ENCODE measurements at places on chromosomes 2 and 18.
A peak's percentile ranks its signal among the peaks of the same experiment; 100 is the strongest.

- no peak for DNase-seq
These were observed 1145.7 kb upstream of the NXPH2 start for GRCh38 chr2:139925903-139926302.

DNA sequence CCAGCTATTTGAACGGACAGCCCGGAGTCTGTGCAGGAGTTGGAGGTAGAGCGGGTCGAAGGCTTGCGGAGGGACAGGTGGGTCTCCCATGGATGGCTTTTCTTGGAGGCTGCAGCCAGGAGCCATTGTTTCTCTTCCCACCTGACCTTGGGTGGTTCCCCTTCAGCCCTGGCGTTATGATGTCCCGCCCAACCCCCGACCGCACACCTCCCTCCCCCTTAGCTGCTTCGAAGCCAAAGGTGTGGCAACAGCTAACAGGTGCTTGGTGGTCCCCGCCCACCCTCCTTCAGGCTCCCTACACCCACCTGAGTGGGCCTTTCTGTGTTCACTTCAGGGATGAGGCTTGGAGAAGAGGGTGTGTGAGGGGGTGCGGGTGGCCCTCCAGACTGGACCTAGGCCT, 62.7 kb downstream of the HPCAL1 start:
- no peak for DNase-seq

DNA sequence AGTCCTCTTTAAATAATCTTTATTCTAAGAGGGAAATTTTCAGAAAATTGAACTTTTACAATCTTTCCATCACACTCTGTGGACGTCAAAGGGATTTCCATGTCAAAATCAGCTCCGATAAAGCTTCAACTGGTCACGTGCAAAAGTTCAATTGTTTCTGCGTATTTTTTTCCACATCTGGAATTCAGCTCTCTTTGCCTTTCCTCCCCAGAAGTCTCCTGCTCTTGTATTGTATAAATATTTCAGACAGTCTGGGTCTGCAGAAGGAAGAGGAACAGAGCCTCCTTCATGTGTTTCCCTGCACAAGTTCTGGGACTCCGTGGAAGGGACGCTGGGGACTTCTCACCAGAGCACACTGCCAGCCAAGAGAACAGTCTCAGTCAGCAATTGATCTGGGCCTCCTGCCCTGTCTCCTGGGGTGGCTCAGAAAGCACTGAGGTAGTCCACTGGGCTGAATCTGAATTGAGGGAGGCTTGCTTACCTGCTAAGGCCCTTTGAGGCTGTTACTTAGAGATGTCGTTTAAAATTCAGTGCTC, 251.5 kb downstream of the TFCP2L1 start:
- no peak for DNase-seq

- no peak for DNase-seq
These were observed 74.8 kb upstream of the SOX11 start for GRCh38 chr2:5617358-5617757.

GRCh38 chr2:55161295-55162210, 70.5 kb downstream of the CLHC1 start:
- no peak for DNase-seq

DNA sequence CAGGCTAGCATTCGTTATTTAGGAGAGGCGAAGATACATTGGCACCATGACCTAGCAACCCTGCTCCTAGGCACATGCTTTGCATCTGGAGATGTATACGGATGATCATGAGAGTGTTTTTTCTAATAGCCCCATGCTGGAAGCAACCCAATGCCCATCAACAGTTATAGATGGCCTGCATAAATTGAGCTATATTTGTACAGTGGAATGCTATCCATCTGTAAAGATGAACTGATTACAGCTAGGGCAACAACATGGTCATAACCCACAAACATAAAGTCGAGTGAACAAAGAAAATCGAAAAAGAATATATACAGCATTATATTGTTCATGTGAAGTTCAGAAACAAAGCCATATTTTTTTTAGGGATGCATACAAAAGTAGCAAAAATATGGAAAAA, 20.6 kb upstream of the CHRNA1 start:
- DNase-seq = no peak

DNA sequence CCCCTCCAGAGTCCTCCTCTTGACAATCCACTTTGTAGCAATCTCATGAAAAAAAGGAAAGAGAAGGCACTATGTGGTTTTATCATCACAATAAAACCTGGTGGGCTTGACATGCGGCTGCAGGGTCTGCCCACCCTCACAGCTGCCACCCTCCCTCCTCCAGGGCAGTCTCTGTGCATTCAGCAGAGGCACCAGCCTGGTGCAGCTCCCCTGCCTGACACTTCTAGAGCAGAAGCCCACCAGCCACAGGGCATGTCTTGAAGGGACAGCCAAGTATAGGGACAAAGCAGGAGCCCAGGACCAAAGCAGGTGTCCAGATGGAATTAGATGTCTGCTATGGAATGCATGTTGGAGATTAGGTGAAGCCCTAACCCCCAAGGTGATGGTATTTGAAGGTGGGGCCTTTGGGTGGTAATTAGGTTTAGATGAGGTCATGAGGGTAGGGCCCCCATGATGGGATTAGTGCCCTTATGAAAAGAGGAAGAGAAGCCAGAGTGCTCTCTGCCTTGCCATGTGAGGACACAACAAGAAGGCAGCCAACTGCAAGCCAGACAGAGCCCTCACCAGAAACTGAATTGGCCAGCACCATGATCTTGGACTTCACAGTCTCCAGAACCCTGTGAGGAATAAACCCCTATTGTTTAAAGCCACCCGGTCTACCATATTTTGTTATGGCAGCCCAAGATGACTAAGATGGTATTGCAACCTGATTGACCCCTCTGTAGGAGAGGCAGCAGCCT, 86.9 kb downstream of the MCFD2 start:
- DNase-seq = no peak

DNA sequence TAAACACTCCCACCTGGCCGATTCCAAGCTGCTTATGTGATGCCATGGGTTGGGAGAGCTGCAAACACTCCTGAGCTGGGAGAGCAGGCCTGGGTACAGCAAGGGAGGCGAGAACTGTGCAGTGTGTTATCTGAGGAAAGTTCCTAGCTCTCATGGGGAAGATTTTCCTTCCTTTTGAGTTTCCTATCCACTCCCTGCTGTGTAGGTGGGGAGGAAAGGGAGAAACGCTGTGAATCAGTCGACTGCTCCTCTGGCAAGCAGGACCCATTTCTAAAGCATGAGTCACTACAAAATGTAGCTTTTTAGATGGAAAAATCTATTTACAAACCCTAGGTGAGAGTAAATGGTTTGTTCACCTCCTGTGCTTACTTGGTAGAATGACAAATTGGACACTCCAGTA, 80.4 kb downstream of the SH3RF3 start:
- DNase-seq = peak; percentile 37

DNA sequence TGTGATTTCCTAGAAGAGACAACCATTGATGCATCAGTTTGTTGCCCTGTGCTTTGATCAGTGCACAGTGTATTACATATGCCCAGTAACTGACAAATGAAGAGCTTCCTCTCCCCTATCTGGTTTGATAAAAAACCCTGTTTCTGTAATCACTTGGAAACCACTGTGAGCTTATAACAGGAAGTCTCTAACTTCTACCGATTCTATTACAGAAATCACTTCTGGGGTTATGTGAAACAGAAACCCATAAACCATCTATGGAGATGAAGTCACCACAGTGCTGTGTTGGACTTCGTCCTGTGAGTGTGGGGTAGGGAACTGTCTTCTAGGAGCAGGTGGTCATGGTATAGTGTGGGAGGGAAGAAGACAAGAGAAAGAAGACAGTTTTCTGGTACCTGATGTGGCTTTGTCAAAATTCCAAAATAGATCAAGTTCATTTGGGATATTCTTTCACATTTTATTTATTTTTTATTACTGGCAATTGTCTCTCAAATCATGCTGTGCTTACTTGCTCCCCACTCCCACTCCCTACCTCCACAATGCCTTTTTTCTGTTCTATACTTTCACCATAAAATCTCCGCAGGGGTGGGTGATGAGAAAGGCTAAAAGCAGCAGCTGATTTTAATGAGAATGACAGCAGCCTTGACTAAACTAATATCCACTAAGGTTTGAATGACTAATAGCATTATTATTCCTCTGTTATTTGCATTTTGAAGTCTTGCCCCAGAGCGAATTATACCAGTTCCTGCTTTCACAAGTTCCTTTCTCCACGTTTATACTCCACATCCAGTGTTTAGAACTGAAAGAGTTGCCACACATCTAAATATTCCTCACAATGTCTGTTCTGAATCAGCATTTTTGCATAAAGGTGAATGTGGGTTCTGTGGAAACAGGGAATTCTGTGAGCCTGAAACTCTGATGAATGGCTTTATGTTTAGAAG, 41.7 kb upstream of the RND3 start:
- peak; percentile 66 for DNase-seq

GRCh38 chr2:110678457-110679336, 834 bp upstream of the BUB1 start:
- no peak for DNase-seq

DNA sequence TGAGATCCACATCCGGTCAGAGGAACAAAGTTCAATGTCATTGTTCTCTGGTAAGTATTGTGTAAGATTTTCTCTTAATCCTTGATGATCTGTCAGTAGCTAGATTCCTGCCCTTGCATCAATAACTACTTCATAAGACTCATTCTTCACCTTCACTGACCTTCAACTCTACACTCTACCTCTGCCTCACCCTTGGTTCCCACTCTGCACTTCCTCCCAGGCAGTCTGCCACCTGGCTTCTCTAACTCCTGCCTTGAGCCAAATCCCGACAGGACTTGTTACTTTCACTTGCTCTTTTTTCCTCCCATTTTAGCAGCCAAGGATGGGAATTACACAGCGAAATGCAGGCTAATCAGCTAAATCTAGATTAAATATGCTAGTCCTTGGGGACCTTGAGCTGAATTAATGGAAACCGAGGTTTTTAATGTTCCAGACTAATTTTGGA, 190.7 kb downstream of the DLGAP1 start:
- DNase-seq = no peak

DNA sequence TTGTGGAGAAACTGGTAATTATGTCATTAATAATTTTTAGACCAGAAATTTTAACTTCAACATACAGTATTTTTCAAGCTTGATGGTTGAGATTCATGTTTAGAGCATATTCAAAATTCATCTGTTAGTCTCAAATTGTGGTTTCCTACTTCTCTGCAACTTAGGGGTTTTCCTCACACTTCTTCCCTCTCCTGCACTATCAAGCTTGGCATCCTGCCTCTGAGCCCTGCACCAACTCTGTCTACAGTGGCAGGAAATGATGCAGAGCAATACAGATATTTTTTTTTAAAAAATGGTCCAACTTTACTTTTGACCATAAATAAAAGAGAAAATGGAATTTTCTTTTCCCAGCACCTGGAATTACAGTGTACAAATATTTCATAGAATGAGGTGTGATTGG, 247.3 kb downstream of the NUP35 start:
- no peak for DNase-seq

GRCh38 chr2:221050020-221050795, 521.9 kb downstream of the EPHA4 start:
- no peak for DNase-seq

Measured in fibroblast of skin of left quadriceps (primary cell).